Stimulated activated CD8-positive, alpha-beta memory T cell treated with anti-CD3 and anti-CD28 coated beads, Interleukin-4, amount 100 ng/mL, for 1 hour (primary cell): ENCODE measurements at places on chromosomes 7 and 10.

GRCh38 chr10:5485948-5486852 lies 13.2 kb downstream of the CALML5 start:
- DNase-seq: no peak

DNA sequence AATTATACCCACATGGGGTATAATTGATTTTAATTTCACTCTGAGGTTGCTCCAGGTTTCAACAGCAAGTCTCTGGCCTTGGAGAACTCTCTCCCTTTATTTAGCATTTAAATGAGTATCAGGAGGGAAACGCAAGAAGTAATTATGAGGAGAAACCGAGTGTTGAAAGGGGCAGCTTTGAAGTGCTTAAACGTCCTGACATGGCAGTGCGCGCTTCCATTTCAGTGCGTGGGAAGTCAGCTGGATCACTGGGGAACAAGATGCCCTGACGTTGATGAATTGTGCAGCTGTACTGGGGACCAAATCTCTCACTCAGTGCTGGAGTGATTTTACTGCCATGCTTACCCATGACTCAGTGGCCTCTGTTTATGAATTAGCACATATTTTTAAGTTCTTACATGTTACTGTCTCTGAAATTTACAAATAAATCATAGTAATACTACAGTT lies 106.0 kb upstream of the PRR15 start:
- no peak for DNase-seq

- no peak for DNase-seq
Observed at GRCh38 chr7:44218418-44219201, 17.8 kb downstream of the YKT6 start.

DNA sequence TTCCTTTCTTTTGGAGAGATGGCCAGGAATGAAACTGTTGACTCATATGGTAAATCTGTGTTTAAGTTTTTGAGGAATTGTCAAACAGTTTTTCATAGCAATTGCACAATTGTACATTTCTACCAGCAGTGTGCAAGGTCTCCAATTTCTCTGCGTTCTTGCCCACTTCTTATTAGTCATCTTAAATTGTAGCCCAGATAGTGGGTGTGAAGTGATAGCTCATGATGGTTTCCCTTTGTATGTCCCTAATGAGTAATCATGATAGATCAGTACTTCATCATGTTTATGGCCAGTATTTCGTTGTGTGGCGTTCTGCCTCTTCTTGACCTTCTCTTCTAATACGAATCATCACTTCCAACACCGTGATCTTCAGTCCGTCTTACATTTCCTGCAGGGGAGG lies 136.3 kb downstream of the DOCK1 start:
- DNase-seq: no peak
